ENCODE measurements at places on chromosomes 2 and 18.

- DNase-seq = no peak
Measured at GRCh38 chr18:40874233-40874632, 1080.8 kb upstream of the PIK3C3 start.

DNA sequence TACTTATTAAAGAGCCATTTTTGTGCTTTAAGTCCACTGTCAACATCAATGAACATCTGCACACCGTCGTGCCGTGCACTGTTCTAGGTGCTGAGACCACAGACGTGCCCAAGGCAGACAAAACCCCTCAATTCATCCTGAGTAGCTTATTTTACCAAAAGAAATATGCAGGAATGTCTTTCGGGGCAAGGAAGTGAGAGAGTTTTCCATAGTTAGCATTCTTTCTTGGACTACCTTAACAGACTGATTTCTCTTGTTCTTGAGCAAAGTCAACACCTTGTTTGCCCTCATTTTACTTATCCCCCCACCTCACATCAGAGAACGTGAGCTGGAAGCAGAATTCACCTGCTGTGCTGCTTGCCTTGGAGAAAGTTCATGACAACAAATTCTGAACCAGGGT is 69.3 kb downstream of the GATA6 start:
- DNase-seq = no peak

DNA sequence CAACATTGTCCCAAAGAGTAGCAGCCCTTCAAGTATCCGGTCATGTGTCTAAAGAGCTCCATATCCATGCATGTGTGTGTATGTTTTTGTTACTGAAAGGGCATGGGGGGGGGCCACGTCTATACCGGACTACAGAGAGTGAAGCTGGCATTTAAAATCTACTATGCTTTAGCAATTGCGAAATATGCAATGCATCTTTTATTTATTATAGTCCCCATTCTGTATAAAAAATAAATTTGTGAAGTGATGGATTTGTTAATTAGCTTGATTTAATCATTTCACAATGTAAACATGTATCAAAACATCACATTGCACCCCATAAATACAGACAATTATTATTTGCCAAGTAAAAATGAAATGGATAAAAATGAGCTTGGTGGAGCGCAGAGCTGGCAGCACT is 149.4 kb upstream of the ID2 start:
- DNase-seq = no peak

DNA sequence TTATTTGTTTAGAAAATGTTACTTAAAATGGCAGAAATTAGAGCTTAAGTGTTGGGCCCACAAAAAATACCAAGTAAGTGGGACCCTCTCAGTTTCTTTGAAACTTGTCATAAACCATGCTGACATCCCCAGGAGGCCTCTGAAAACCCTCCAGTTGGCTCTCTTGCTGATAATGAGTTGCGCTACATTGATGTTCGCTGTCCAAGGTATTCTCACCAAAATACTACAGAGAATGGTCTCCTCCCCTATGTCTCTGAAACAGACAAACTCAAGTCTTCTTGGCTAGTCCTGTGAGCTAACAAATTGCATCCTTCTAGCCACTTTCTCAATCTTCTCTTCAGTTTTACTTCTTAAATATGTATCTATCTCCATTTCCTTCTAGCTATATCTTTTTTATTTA is 669.4 kb downstream of the IRS1 start:
- DNase-seq = peak; percentile 31

- DNase-seq = no peak
Measured at GRCh38 chr2:209534228-209534627, 110.4 kb downstream of the MAP2 start.

- DNase-seq = no peak
Measured at GRCh38 chr2:230694241-230694640, 18.4 kb upstream of the CAB39 start.

DNA sequence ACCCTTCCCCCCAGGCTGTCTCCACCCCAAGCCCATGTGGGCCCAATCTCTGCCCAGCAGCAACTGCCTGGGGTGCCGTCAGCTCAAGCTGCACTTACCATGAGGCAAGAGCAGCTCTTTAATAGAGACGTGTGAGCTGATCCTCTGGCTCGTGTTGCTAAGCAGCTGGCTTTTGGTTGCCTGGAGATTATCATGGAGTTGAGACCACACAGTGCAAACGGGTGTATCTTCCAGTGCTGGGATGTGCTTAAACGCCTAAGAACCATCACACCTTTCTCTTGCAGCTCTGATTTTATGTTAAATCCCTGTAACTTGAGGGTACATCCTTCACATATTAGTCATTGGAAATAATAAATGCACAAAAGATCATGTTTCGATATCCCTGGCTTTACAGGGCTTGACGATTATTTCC is 271.1 kb downstream of the PRKCE start:
- peak; percentile 70 for DNase-seq

DNA sequence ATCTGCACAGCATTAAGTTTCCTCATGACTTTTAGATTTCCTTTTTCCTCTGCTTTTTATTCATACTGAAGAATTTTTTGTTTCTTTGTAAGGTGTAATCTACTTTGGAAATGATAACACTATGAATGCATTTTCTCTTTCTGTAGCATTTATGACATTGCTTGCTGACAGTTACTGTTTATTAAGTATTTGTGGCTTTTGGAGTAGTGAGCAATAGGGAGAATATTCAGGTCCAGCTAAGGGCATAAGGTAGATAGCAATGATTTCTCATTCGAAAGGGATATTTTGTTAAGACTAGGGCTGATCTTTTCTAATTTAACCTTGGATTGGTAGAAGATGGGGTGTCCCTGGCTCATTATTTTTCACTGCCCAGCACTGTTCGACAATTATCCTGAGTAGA is 80.3 kb downstream of the XRCC5 start:
- no peak for DNase-seq

DNA sequence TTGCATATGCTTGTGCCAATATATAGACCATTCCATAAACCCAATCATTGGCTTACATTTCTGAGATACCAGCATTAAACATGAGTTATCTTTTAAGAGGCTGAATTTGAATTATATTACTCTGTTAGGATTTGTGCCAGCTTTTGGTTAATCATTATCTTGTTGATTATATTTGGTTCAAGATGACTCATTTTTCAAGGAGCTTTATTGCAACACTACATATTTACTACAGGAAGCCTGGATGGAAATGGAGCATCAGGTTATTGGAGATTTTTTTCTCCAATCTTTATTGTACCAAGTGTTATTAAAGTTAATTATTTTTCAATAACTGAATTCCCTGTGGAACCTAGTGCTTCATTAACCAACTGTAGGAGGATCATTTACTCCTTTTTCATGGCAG is 26.4 kb downstream of the EML4 start:
- no peak for DNase-seq

- DNase-seq = peak; percentile 60
Measured at GRCh38 chr18:75207310-75208154, 1.4 kb downstream of the PTGR3 start.

DNA sequence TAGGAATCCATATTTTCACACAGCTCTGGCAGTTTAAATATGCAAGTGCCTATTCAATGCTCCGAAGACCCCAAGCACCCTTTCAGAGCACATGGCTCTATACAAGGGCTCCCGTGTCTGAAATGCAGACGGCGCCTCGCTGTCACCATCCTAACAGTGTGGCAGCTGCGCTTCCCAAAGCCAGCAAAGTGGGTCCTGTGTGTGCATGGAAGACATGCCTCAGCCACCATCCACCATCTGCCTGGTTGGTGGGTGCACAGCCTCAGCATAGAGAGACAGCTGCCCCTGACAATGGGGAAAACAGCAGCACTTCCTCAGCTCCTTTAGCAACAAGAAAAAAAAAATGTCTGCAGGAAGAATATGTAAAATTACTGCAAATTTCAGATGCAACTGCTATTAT is 218.1 kb downstream of the SP3 start:
- DNase-seq = no peak

DNA sequence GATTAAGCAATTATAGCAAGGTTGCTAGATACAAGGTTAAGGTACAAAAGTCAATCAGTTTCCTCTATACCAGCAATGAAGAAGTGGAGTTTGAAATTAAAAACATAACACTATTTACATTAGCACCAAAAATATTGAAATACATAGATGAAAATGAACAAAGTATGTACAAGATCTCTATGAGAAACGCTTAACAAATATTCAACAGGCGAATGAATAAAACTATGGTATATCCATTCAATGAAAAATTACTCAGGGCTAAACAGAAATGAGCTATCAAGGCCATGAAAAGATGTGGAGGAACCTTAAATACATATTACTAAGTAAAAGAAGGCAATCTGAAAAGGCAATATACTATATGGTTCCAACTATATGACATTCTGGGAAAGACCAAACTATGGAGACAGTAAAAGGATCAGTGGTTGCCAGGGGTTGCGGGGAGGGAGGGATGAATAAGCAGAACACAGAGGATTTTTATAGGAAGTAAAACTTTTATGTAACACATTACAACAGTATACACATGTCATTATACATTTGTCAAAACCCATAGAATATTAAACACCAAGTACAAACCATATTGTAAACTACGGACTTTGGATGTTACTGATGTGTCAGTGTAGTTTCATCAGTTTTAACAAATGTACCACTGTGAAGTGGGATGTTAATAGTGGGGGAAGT is 62.1 kb downstream of the RMDN2 start:
- DNase-seq = no peak

GRCh38 chr2:21037671-21038108 is 6.2 kb downstream of the APOB start:
- DNase-seq = no peak

DNA sequence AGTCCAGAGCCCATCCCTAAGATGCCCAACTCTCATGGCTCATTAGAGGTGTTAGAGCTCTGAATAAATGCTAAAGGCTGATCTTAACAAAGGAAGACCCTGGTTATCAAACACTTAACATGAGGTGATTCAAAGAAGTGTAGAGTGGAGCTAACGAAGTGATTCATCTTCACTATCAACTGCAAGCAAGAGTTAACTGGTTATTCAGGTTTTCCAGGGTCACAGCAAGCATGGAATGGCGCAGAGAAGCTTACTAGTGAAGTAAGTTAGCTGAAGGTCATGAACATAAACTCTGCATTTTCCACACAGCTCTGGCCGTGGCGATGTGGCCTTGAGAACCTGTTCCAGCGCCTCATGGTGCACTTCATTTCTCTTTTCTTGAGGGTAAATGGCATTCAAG is 17.0 kb downstream of the RND3 start:
- DNase-seq = no peak

DNA sequence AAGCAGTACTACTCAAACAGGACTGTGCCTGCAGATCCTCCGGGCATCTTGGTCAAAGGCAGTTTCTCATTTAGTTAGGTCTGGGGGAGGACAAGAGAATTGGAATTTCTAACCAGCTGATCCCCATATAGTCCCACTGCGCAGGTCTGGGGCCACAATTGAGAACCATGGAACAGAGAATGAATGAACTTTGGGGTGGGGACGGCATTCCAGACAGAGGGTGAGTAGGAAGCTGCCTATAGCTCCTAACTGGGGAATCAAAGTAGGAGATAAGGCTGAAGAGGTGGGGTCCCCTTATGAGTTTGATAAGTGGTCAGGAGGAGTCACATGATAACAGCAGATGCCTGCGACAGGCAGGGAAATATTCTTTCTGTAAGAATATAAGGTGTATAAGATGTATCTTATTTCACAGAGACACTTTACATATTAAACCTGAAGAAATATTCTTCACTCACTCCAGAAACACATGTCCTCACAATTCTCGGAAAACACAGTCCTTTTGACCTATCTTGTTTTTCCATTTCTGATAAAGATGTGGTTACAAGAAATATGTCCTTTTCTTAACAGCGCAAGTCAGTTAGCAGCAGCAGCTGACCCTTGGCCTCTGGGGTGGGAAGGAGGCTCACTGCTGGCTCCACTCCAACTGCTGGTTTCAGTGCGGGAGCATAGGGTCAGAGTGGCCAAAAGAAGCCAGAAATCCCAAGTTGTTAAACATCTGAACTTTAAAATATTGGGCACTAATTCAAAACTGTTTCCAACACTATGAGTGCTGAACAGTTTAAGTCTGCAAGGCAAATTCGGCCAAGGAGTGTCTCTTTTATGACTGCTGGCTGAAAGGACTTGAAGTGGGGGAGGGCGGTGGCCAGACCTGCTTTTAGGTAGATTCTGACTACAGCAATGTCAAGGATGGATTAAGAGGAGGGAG is 12.6 kb upstream of the TMEM214 start:
- peak; percentile 96 for DNase-seq

DNA sequence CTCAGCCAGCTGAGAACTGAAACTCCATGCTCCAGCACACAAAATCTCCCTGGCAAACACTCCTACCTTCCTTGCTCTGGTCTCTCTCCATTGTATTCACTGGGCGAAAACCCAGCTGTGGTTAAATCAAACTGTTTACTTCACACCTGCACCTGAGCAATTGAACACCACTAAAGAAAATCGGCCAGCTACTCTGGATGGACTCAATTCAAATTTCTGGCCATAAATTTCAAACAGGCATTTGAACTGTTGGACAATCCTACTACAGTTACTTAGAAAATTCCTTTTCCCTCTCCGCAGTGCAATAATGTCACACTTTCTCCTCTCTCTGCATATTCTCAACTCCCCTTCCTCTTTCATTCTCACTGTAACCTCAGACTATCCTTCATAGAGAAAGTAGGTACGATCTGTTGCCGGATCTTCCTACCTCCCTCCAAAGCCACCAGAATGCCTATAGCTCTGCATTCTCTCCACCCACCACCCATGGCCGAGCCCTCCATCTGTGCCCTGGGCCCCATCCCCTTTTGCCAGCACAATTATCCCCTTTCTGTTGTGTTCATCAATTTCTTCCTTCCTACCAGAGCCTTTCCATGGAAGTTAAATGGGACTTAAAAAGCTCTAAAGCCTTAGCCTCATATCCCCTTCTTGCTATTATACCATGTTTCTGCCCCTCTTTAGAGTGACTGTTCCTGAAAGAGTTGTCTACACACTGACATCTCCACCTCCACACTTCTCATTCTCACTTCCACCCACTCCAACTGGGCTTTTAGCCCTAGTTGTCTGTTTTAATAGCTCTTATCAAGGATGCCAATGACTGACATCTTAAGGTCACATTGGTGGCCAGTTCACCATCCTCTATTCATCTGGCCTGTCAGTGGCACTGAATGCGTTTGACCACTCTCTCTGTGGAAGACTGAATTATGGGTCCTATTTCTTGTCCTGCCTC is 127.5 kb upstream of the SLC1A4 start:
- DNase-seq = no peak

DNA sequence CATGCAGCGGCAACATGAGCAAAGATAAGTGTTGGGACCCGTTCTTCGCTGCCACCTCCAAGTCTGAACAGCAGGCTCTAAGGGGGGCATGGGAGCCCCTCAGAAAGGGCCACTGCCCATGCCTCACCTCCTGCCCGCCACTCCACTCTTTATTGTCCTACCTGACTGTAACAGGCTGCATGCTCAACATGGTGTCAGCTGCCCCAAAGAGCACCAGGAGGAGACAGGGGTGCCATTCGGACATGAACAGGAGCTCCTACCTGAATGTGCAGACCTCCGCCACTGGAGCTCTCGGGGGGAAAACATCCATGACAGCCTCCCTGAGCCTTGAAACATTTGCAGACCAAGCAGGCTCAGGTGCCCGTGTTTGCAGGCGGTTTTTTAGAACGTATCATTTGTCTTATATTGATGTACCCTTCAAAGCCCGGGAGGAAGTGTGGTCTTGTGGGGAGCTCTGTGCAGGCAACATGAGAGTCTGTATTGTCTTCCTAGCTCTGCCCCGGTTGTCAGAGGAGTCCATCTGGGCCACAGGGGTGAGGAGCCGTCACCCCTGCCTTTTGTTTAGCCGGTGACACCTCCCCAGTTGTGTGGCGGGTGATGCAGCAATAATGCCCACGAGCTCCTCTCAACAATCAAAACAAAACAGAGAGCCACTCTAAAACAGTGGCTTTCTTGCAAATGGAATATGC is 35.1 kb upstream of the CD8A start:
- no peak for DNase-seq

GRCh38 chr18:79950515-79951341 is 725 bp downstream of the SLC66A2 start:
- DNase-seq = no peak

Measured in OCI-M1 (cell line).